ENCODE measurements at places on chromosomes 7 and 10. TPM values are rescaled to one million over a fixed set of nuclear protein-coding genes. Genes with fewer than 3 reads are reported as not detected.

GRCh38 chr10:64573623-64574325, 1052.6 kb downstream of the REEP3 start:
- DNase-seq, result no peak

Gene KCNIP2
- total RNA-seq, result 8.9 TPM

Gene NEBL
- 3.7 TPM for total RNA-seq

GRCh38 chr7:148670374-148670773, 28.3 kb upstream of the CUL1 start:
- no peak for DNase-seq
